ENCODE measurements at places on chromosomes 7 and 10.

- DNase-seq: no peak
These were observed 516.1 kb downstream of the NRG3 start for GRCh38 chr10:82390866-82391658.

DNA sequence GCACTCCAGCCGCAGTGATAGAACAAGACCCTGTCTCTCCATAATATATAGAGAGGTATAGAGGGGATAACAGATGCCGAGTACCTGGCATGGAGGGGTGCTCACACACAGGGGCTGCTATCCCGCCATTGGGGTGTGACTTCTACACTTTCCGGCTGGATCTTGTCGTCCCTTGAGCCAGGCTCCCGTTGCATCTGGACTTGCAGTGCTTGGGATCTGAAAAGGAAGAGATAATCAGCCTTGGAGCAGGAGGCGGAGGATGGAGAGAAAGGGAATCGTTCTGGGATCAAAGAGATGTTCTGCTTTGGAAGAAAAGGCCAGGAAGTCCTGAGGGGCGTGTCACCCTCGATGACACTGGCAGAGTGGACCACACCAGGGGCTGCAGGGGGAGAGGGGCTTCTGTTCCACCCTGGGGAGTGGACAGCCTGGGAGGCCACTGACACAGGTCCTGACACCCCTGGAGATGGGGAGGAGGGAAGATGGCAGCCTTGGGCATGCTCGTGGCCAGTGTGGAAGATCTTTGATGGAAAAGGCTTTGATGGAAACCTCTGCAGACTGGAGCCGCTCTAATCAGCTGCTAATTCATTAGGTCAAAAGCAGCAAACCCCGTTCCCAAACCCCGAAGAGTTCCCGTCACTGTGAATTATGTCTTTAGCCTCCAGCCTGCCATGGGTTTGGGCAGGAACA lies 85.1 kb downstream of the CARD11 start:
- DNase-seq: no peak

GRCh38 chr10:53977267-53977666 lies 823.8 kb downstream of the PCDH15 start:
- no peak for DNase-seq

DNA sequence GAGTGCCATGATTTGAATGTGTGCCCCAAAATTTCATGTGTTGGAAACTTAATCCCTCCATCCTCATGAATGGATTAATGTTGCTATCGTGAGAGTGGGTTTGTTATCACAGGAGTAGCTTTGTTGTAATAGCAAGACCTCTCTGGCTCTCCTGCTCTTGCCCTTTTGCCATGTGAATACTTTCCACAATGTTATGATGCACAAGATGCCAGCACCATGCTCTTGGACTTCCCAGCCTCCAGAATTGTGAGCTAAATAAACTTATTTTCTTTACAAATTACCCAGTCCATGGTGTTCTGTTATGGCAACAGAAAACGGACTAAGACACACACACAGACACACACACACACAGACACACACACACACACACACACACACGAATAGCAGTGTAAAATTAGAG lies 51.3 kb upstream of the TM9SF3 start:
- DNase-seq: no peak

- no peak for DNase-seq
These were observed 273.0 kb downstream of the ZMYND11 start for GRCh38 chr10:408236-408635.

DNA sequence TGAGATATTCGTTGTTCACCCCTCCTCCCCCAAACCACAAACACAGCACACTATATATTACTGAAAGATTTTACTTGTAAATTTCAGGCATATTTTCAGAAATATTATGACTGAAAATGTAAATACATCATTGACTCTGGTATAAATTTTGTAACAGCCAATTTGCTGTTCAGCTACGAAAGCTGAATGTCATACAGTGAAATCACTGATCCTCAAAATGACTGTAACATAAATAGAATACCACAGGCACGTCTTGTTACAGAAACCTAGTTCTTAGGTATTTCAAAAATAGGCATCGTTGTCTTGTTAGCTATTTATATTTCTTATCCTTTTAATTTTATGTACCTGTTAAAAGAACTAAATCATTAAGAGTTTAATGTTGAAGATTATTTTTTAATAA lies 15.1 kb downstream of the TRUB1 start:
- no peak for DNase-seq

DNA sequence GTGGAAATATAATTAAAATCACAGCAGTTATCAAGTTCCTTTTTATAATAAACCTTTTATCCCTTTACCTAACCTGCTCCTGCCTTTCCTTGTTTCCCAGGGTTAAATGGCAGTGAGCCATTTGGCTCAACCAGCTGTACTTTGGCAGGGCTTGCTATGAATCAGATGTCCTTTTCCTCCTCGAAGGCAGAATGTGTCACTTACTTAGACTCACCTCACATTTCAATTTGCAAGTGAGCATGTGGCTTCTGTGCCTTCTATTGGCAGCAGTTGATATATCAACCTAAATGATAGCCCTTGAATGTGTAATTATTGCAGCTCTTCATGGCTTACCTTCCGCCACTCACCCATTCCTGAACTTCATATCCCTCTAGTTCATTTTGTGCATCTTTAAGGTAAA lies 301.7 kb downstream of the CSTF2T start:
- DNase-seq: no peak

DNA sequence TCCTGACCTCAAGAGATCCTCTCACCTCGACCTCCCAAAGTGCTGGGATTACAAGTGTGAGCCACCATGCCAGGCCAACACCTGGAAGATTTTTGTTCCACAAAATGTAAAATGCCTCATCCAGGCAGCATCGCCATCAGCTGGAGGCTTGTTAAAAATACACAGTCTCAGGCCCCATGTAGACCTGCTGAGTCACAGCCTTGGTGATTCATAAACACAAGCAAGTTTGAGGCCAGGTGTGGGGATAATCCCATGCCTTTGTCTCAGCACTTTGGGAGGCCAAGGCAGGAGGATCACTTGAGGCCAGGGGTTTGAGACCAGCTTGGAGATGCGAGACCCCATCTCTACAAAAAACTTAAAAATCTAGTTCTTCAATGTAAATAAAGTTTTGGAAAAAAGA lies 49.1 kb upstream of the FOXK1 start:
- no peak for DNase-seq

- DNase-seq: no peak
These were observed 14.3 kb downstream of the MMS19 start for GRCh38 chr10:97483921-97484320.

DNA sequence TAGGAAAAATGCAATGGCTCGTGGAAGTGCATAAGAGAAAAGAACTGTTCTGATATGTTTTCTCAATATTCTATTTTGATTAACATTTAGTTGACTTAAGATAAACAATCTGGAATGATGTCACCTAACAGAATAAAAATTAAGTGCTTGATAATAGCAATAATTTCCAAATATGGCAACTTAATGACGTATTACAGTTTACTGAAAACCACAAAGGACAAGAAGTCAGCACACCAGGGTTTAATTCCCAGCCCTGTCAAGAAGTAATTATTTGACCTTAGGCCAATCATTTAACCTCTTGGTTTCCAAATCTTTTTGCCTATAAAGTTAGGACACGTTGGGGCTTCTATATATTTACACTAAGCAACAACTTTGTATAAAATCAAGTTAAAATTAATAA lies 95.7 kb downstream of the CABCOCO1 start:
- DNase-seq: no peak

DNA sequence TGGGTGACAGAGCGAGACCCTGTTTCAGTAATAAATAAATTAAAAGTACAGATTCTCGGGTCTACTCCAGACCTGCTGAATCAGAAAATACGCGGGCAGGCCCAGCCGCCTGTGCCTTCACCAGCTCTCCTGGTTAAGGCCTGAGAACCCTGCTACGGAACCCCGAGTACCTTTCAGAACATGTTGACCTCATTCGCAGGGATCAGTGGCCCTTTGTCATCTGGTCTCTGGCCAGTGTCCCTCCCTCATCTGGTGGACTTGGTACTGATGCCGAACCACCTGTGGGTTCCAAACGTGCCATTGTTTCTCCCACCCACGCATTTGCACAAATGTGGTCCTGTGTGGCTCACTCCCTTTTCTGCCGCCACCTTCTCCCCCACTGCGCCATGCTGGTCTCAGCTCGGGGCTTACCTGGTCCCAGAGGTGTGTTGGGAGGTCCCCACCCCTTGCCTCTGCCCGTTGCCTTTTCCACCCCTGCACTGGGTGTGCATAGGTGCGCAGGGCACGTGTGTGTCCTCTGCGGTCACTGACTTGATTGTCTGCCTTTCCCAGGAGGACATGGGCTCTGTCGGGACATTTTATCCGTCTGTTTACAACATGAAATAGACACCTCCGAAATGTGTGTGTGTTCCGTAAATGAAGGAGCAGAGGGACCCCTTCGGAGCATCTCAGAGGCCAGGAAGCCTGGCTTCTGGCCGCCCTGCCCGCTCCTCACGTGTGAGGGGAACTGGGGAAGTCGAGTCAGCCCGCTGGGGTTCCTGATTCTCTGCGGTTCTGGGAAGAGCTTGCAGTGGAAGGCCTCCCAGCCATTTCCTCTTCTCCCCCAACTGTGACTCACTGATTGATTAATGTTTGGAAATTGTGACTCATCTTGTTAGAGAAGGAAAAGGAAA lies 135.2 kb downstream of the CUX1 start:
- DNase-seq: no peak

- DNase-seq: no peak
These were observed 145.3 kb upstream of the FRMD4A start for GRCh38 chr10:14476006-14476405.
